ENCODE measurements at places on chromosomes 5 and 9. TPM values are rescaled to one million over a fixed set of nuclear protein-coding genes. Genes with fewer than 3 reads are reported as not detected.

The RCL1 gene
- total RNA-seq: 12.0 TPM

The COL23A1 gene
- total RNA-seq: 0.43 TPM

The IRX2 gene
- total RNA-seq: 0.51 TPM

The PRRT1B gene
- total RNA-seq: 1.9 TPM

DNA sequence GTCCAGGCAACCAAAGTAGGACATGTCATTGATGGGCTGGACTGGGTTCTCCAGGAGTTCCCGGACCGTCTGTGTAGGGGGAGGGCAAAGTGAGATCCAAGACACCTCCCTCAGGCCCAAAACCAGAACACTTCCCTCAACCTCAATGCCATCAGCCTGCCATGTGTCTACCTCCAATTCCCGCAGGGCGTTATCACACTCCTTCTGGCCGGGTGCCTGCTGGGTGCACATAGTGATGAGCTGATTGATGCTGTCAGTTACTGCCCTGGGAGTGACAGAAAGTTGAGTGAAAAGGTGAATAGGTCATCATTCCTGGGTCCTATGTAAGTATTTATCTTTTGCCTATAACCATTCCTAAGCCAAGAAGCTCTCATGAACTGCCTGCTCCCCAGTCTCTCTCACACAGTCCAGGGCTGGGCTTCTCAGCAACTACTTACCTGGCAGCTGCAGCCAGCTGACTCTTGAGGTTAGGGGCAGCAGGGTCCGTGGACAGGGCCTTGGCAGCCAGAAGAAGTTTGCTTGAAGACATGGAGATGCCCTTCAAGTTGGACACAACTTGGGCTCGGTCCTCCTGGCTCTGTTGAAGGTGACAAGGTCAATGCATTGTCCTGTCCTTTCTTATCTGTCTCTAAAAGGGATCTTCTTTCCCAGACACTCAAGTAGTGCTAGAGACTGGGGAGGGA lies 21.0 kb downstream of the TLN1 start:
- no peak for DNase-seq

GRCh38 chr5:142342128-142342981 lies 17.5 kb upstream of the SPRY4 start:
- DNase-seq: no peak

- DNase-seq: no peak
Measured at GRCh38 chr5:31075981-31076380, 117.5 kb upstream of the CDH6 start.

The JAKMIP2 gene
- total RNA-seq: 9.0 TPM

The LIX1 gene
- not detected for total RNA-seq

DNA sequence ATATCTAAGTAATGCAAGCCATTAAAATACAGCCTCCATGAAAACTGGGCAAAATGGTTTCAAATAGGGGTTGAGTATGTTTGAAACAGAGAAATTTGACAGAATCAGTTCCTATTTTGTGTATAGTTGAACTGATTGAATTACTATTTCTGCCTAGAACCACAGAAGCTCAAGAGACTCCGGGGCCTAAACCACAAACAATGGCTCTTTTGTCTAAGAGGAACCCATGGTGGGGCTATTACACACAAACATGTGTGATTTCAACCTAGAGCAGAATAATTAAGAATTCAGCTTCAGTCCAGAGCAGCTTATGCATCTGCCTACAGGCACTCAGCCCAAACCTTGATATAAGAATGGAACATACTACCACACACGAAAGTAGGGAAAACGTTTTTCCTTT lies 171.2 kb upstream of the MPDZ start:
- DNase-seq: no peak

The ZBED3 gene
- total RNA-seq: 6.3 TPM

GRCh38 chr9:22588918-22589317 lies 142.3 kb downstream of the DMRTA1 start:
- DNase-seq: no peak

- DNase-seq: no peak
Measured at GRCh38 chr9:32344551-32345182, 39.8 kb upstream of the ACO1 start.

The AGXT2 gene
- total RNA-seq: not detected

GRCh38 chr5:110351430-110351829 lies 375.0 kb downstream of the TMEM232 start:
- no peak for DNase-seq
